ENCODE measurements at places on chromosomes 6 and 20.

GRCh38 chr6:95091823-95092436 lies 485.4 kb upstream of the MANEA start:
- DNase-seq: no peak

- DNase-seq: no peak
Observed at GRCh38 chr20:2952766-2953165, 79.5 kb downstream of the PTPRA start.

GRCh38 chr20:1267809-1268374 lies 1.8 kb downstream of the SNPH start:
- no peak for DNase-seq

GRCh38 chr6:134351615-134352474 lies 33.9 kb upstream of the SGK1 start:
- no peak for DNase-seq

DNA sequence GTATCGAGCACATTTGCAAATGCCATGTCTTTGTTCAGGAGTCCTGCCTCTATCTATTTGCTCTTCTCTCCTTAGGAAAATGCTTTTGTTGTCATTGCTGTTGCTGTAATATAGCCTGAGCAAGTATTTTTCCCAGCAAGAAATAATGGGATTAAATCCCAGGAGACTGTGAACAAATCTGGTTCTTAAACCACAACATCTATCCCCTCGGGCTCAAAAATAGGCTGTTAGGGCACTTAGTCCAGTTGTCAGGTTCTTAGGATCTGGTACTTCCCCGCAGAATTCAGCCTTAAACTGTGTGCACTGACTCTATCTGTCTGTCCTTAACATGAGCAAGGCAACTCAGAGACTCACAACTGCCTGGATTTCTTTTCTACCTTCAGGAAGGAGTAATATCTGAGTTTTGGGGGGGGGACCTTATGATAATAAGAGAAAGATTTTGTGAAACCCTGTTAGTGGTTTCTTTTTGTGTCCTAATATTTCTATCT lies 437.5 kb downstream of the HTR1B start:
- DNase-seq: no peak

GRCh38 chr6:140281236-140281635 lies 906.8 kb upstream of the CITED2 start:
- DNase-seq: no peak

GRCh38 chr6:45222380-45222779 lies 105.8 kb upstream of the RUNX2 start:
- DNase-seq: no peak

DNA sequence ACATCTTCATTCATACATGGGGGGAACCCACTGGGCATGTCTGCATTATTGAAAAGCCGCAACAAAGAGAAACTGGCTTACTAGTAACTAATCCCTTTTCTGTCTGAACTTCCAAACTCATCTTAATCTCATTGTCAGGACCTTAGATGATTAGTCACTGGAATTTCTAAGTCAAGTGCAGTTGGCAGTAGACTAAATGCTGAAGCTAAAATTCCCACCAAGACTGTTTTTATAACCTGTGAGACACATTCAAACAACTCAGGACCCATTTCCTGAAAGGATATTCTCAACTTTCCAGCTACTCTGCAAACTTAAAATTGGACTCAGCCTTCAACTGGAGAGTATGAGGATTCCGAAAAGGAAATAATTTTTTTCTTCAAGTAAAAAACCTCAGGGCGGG lies 94.8 kb upstream of the SCAF8 start:
- no peak for DNase-seq

DNA sequence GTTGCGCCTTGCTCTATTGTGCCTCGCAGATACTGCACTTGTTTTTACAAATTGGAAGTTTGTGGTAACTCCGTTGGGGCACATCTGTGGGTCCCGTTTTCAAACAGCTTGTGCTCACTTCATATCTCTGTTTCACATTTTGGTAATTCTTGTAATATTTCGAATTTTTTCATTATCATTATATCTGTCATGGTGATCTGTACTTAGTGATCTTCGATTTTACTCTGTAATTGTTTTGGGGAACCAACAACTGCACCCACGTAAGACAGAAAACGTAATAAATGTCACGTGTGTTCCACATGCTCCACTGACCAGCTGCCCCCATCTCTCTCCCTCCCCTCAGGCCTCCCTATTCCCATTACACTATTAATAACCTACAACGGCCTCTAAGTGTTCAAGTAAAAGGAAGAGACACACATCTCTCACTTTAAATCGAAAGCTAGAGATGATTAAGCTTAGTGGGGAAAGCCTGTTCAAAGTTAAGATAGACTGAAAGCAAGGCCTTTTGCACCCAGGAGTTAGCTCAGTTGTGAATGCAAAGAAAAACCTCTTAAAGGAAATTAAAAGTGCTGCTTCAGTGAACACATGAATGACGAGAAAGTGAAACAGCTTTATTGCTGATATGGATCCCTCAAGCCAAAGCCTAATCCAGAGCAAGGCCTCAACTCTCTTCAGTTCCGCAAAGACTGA lies 26.9 kb downstream of the TTLL2 start:
- DNase-seq: no peak

- no peak for DNase-seq
Observed at GRCh38 chr6:53811082-53811481, 16.3 kb downstream of the LRRC1 start.

DNA sequence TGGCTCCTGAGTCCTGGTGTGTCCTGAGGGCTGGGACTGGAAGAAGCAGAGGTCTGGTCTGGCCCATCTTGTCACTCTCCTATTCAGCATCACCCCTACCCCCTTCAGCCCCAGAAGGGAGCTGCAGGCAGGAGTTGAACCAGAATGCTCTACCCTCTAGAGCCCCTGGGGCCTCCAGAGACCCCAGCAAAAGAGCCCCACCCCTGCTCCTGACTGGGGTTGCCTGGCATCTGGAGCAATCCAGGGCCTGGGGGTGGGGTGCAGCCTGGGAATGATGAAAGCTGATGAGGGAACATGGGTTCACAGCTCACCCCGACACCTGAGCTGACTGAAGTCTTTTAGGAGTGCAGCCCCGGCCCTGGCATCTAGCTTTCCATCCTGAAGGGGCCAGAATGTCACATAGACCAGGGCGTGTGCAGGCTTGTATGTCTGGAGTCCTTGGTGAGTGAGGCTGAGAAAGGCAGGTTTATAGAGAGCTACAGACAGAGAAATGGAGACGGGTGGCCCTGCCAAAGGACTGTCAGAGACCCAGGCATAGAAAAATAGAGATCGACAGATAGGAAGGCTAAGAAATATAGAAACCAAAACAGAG lies 12.2 kb downstream of the FGD2 start:
- DNase-seq: no peak

GRCh38 chr20:9417665-9418064 lies 96.7 kb upstream of the LAMP5 start:
- DNase-seq: no peak

- DNase-seq: no peak
Observed at GRCh38 chr6:138555421-138555988, 56.2 kb upstream of the NHSL1 start.

GRCh38 chr6:87815449-87815848 lies 113.4 kb upstream of the AKIRIN2 start:
- DNase-seq: no peak

GRCh38 chr6:139418481-139419132 lies 44.2 kb upstream of the CITED2 start:
- DNase-seq: no peak

DNA sequence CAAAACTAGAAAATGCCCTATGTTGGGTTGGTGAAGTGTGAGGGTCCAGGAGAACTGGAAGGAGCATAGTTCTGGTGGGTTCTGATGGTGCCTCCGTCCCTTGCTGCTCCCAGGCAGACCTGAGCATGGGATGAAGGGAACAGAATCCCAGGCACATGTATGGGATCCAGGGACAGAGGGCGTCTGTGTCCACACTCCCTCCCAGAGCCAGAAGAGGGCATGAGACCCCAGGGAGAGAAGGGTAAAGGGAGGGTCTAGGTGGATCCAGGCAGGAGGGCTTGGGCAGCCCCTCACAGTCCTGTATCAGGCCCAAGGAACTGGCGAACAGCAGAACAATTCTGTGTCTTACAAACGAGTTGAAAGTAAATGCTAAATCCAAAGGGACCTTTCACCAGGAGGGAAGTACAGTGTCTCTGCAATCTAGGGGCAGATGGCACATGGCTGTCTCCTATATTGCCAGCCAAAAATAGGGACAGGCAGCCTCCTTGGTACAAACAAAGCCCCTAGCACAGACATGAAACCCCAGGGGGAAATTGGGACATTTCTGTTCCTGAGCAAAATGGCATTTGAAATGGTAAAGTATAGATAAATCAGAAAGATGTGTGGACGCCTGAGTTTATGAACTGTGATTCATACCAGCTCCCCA lies 2.5 kb upstream of the BPIFA1 start:
- no peak for DNase-seq

DNA sequence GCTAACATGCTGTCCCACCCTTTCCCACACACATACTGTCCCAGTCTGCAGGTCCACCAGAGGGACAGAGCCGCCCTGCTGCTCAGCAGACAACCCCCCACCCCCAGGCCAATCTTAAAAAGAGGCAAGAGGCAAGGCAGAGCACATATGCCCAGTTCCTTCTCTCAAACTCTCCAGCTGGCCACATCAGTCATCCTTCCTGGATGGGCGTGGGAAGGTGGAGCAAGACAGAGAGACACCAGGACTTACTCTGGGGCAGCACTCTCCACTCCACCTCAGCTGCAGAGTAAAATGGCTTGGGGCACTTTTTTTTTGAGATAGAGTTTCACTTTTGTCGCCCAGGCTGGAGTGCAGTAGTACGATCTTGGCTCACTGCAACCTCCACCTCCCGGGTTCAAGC lies 10.8 kb downstream of the MOCS3 start:
- DNase-seq: no peak

DNA sequence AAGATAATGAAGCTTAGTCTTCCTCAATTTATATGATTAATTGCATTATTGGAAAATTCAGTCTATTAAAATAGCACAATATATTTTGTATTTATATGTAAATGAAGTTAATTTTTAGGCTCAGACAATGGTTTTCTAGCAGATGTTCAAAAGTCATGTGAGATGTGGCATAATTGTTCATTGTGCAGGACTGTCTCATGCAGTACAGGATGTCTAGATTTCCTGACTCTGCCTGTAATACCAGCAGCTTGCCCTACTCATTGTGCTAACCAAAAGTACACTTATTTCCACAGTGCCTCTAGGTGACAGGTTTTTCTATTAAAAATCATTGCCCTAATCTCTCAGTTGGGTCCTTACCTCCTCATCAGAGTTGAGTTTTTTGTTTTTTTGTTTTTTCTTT lies 12.4 kb downstream of the RALGAPB start:
- no peak for DNase-seq

- no peak for DNase-seq
Observed at GRCh38 chr6:141675957-141676356, 456.8 kb upstream of the GJE1 start.

- no peak for DNase-seq
Observed at GRCh38 chr6:10740061-10740460, 7.5 kb upstream of the TMEM14B start.

GRCh38 chr6:143283887-143284645 lies 166.4 kb downstream of the ADAT2 start:
- no peak for DNase-seq

DNA sequence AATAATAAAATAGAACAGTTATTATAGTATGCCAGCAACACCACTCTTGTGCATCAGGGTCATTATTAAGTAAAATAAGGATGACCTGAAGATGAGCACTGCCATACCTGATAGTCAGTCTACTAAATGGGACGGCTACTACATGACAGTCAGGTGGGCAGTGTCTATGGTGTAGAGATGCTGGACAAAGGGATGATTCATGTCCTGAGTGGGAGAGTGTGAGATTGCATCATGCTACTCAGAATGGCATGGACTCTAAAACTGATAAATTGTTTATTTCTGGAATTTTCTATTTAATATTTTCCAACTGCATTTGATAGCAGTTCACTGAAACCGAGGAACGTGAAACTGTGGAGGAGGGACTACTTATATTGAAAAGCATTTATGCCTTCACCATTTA lies 38.8 kb downstream of the SNX9 start:
- DNase-seq: no peak

DNA sequence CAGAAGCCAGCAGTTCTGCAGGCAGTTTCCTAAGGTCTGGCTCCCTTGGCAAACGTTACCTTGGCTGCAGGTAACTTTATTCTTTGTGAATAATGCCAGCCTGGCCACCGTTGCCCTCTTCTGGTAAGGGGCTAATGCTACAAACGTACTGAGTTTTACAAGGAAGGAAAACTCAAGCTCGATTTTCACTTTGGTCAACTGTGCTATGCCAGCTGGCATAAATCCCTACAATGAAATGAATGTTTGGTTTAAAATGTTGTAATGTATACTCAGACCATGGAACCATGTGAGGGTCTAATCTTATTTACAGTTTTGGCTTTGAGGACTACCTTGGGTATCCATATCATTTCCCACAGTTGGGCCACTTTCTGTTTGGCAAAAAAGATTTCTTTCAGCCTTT lies 101.4 kb downstream of the SLX4IP start:
- peak; percentile 11 for DNase-seq

- DNase-seq: no peak
Observed at GRCh38 chr6:51913265-51913664, 174.1 kb downstream of the PKHD1 start.

GRCh38 chr6:52330470-52330869 lies 31.5 kb upstream of the PAQR8 start:
- no peak for DNase-seq

DNA sequence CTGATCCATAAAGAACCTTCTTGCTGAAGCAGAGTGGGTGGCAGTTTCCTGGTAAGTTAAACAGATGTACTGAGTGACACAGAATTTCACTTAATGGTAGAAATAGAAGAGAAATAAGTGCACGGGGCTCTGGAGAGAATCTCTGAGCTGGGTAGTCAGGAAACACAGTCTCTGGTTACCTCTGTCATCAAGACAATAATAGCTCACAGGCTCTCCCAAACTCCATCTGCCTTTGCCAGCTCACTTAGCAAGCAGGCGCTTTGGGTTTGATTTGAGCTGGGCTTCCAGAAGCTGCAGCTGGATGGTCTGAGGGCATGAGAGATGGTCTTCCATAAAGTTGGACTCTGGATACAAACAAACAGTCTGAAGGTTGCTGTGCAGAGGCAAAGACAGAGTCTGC lies 39.6 kb upstream of the PRSS35 start:
- no peak for DNase-seq

All from stimulated activated CD4-positive, alpha-beta T cell treated with anti-CD3 and anti-CD28 coated beads, Interleukin-4, amount 100 ng/mL, for 1 hour (primary cell).